ENCODE measurements at places on chromosomes 6 and 20.

DNA sequence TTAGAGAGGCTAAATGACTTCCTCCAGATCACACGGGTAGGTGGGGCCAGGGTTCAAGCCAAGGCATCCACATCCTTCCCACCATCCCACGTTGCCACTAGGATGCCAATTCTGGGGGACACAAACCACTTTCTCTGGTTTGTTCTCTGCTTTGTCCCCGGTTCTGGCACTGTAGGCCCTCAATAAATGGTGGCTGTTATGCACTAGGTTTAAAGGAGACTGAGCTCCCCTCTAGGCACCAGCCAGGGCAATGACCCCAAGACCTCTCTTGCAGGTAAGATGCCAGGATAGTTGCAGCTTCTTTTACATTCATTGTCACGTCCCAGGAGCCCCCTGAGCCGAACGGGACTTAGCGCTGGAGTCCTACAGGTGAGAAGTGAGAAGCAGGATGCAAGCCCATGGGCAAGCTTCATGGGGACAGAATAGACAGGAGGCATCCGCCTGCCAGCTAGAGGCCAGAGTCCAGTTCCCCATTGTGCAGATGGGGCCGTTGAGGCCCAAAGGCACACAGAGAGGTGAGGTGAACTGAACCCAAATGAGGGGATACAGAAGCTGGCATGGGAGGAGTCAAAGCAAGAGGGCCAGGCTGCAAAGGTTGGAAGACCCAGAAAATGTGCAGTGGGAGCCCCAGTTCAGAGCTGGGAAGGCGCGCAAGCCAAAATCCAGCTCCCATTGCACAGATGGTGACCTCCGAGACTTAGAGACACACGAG, 677 bp downstream of the PXMP4 start:
- DNase-seq: no peak

- no peak for DNase-seq
Observed at GRCh38 chr6:3616565-3617176, 134.8 kb downstream of the PXDC1 start.

DNA sequence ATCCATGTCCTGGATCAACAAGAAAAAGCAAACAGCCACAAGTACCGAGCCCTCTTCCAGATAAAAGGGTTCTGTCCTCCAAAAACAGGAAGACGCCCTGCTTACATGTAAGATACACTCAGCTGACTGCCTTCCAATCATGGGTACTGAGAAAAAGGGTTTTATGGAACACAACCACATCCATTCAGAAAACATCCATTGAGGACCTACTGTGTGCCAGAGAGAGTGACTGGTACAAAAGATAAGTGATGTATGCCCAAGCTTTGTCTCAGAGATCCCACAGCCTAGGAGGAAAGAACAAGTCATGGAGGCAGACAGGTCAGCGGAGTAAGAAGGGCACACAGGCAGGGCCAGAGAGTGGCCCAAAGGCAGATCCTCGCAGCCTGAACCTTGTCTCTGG, 94.8 kb upstream of the SSTR4 start:
- no peak for DNase-seq

DNA sequence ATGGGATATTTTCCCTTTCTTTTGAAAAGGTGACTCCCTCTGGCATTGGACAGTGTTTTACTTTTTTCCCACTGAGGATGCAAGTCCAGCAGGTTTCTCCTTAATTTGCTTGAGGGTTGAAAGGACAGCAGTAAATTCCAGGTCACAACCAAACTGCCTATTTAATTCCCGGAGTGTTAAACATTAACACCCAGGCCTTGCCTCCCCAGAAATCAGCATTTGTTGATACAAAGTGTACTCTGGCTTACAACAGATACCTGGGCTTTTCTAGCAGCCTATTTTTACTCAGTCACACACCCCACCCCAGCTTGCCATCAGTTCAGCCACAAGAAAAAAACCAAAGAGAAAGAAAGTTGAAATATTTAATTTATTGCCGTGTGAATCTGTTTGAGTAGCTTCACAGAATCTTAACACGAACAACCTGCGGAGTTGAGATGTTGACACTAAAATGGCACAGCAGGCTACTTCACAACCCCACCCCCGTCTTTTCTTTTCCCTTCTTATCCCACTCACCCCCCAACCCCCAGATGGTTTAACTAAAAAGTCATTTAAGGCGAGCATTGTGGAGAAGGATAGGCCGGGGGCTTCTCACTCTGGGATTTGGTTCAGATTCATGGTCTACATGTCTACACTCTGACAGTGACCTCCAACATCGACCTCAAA, 45.7 kb downstream of the MYLIP start:
- DNase-seq: no peak

DNA sequence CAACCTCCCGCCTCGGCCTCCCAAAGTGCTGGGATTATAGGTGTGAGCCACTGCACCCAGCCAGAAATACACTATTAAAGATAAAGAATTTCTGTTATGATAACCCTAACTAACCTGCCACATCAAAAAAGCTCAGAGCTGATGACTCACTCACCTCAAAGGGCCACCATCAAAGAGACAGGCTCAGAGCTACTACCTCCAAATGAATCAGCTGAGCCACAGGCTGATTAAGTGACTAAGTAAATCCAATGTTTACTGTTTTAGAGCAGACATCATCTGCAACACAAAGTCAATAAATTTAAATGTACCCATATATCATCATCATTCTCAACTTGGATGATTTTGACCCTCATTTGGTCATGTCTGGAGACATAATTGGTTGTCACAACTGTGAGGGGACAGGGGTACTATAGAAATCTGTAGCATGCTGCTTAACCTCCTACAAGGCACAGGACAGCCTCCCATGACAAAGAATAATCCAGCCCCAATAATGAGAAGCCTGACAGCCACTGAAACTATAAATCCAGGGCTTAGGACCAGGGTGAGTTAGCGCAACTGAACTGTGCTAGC, 106.5 kb downstream of the ATP9A start:
- no peak for DNase-seq

DNA sequence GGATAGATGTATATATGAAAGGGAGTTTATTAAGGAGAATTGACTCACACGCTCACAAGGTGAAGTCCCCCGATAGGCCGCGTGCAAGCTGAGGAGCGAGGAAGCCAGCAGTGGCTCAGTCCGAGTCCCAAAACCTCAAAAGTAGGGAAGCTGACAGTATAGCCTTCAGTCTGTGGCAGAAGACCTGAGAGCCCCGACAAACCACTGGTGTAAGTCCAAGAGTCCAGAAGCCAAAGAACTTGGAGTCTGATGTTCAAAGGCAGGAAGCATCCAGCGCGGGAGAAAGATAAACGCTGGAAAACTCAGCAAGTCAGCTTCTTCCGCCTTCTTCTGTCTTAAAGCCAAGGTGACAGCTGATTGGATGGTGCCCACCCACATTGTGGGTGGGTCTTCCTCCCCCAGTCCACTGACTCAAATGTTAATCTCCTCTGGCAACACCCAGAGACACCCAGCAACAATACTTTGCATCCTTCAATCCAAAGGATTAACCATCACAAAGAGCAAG, 102.6 kb upstream of the GJE1 start:
- no peak for DNase-seq

DNA sequence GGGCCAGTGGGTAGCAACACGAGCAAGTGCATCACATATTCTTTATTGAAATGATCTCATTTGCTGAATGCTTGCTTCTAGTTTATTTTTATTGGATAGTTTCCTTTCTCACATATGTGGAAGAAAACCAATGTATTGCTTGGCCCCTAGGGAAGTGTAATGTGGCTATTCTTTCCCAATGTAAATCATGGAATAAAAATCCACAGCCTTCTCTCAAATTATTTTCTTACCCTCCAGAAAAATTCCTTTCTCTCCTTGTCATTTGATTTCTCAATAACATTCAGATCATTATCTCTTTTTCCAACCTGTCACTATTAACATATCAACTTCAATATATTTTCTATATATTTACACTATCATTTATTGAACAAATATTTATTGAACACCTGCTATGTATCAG, 51.9 kb upstream of the PTPRK start:
- no peak for DNase-seq

GRCh38 chr20:23928788-23929187, 49.2 kb upstream of the CST5 start:
- no peak for DNase-seq

- DNase-seq: no peak
Observed at GRCh38 chr6:55778705-55779104, 96.7 kb downstream of the BMP5 start.

- DNase-seq: no peak
Observed at GRCh38 chr6:79672631-79673111, 41.5 kb downstream of the SH3BGRL2 start.

DNA sequence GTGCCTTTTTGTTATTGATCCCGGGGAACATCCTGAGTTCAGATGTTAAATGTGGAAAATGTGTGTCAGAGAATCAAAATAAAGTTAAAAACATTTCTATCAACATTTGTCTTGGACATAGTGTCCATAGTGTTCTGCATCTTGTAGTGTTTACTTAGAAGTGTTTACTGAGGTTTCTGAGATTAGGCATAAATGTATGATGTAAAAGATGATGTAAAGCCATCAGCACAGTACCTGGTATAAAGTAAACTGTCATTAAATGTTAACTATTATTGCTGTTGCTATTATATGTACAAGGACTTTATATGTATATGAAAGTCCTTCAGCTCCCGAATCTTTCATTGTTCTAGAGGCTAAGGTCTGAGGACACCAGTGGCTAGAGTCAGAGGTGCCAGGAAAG, 28.2 kb upstream of the VEGFA start:
- no peak for DNase-seq

DNA sequence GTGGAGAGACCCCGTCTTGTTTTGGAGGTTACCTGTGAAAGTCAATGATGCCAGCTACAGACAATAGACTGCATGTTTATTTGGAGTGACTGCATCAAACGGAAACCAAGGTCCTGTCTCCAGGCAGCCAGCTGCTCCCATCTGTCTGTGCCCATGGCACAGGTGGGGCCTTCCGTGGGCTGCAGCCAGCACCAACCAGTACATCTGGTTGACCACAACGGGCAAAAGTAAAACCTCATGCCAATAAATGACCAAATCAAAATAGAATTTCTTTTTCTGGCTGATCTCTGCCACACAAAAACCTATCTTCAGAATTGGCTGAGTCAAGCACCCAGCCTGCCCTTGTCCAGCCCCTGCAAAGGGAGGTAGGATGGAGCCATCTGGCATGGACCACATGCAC, 33.5 kb downstream of the DLL1 start:
- DNase-seq: no peak

DNA sequence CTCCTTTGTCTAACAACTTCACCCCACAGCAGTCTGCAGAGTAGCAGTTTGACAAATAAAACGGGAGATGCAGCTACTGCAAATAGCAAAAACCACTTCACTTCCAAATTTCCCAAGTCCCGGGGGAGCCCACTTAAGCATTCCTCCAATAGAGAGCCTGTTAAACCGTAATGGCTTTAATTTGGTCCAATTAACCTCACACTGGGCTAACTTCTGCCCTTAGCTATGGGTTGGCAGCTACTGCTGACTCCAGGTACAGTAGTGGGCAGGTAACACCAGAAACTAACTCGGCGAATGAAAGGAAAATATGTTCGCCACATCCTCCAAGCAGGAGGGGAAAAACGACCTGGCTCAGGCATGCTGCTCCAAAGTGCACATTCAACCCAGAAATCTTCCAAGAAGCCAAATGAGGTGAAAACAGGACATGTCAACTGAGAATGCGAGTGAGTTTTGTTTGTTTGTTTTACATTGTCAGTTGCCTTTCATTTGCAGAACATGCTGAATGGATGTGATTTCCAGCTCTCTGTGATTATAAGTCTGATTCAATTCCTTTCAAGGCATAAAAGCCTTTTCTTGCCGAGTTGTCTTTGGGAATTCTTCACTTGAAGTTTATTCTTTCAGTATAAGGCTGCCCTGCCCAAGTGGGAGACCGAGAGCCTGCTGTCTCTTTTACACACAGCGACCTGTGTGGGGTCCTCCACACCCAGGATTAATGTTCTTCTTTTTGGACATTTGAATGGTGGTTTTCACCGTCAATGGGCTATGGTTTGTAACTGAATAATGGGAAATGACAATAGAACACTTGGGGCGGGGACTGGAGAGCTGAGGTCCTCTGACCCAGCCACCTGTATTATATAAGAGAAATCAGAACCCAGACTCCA, 117.3 kb upstream of the ARMC2 start:
- DNase-seq: no peak

DNA sequence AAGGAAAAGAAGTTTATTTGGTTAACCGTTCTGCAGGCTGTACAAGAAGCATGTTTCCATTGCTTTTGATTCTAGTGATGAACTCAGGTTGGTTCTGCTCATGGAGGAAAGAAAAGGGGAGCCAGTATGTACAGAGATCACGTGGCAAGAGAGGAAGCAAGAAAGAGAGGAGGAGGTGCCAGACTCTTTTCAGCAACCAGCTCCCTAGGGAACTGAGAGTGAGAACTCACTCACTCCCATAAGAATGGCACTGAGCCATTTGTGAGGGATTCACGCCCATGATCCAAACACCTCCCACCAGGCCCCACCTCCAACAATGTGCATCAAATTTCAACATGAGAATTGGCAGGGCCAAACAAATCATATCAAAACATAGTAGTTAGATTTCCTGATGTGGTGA, 649.1 kb downstream of the EPM2A start:
- DNase-seq: no peak

GRCh38 chr6:132011582-132011981, 60.4 kb upstream of the CCN2 start:
- DNase-seq: no peak

DNA sequence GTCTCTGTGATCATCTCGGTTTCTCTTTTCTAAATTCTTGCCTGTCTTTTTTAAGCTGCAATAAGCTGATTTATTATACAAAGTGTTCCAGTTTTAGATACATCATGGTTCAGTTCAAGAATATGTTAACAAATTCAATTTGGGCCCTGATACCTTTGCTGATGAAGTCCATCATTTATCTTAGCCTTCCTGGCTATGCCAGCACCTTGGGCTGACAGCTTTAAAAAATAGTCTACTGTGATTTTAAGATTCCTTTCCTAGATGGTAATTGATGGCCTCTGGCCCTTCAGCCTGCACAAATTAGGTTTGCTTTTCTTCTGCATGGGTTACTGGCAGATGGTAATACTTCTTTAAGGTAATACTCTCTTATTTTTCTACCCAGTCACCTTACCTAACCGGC, 7.1 kb upstream of the TMEM217 start:
- no peak for DNase-seq

DNA sequence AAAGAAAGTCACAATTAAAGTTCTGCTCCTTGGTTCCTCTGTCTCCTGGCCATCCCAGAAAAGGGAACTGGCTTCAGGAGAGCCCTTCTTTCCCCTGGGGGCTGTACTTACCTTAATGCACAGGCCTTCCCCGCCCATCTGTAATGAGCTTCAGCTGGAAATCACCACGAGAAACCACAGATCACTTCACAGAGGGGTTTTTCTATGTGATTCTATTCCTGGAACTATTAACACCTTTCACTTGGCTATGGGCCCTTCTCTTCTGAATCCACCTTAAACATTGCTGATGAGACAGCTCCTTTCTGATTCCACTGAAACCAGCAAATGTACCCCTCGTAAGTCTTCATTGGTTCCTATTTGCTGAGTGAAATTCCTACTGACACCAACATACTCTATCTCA, 80.7 kb downstream of the FOXF2 start:
- DNase-seq: no peak

- no peak for DNase-seq
Observed at GRCh38 chr20:63318391-63319163, 25.6 kb downstream of the COL20A1 start.

- DNase-seq: no peak
Observed at GRCh38 chr6:135229996-135230395, 48.9 kb downstream of the MYB start.

- DNase-seq: no peak
Observed at GRCh38 chr20:49995586-49995985, 12.8 kb downstream of the SNAI1 start.

- no peak for DNase-seq
Observed at GRCh38 chr6:35492974-35493284, 4.0 kb downstream of the TEAD3 start.
